ENCODE measurements at places on chromosomes 3 and 15. TPM values are rescaled to one million over a fixed set of nuclear protein-coding genes. Genes with fewer than 3 reads are reported as not detected.

DNA sequence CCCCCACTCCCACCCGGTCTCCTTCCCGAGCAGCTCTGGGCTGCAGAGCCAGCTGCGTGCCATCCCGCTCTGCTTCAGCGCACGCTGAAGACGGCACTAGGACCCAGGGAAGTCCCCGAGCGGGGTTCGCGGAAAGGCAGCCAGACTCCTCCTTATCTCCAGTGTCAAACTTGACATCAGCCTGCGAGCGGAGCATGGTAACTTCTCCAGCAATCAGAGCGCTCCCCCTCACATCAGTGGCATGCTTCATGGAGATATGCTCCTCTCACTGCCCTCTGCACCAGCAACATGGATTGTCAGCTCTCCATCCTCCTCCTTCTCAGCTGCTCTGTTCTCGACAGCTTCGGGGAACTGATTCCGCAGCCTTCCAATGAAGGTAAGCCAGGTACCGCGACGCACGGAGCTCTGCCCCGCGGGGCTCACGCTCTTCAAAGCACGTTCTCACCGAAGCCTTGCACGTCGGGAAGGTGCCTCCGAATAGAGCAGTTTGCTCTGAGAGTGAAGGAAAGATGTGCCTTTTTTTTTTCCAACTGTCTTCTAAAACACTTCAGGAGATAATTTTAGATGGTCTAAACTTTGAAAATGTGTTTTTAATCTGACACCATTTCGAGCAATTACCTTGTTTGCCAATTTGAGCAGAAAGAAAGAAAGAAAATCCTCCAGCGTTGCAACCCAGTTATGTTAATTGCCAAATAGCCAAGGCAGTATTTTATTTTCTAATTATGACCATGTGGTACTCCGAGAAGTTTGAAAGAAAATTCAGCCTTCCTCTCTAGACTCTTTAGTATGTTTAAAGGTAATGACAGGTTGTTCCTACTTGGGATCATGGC lies at the start of gene EPHA3:
Gene EPHA3, plus strand, starts transcription at position 161 of the 830 bp plus-strand sequence. Its CDS starts 128 bp downstream, at position 289.
- peak; percentile 37 for DNase-seq

Gene ZBTB47
- polyA plus RNA-seq, result not detected

Gene FAM81A
- 23.1 TPM for polyA plus RNA-seq

DNA sequence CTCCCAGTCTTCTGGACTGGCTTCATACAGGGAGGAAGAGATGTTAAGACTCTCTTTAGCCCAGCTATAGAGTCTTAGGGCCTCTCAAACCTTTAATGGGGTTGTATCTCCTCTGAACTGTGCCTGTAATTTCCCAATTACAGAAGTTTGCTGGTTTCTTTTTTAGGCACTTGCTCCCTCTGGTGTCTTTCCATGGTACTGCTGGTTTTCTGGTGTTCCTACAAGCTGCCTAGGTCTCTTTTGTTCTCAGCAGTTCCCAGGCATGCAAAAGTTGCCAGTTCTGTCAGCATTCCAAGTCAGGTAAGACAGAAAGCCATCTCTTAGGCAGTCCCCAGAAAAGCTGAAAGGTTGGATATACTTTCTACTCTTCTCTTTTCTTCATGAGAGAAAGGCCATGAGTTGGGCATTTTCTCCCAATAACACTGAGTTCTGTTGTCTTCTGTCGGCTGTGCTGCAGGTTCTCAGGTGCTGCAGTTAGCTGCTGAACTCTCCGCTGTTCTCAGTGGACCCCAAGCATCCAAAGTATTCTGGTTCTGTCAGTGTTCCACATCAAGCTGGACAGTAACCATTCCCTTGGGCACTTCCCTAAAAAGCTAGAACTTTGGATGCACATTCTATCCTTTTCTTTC lies 54.4 kb upstream of the EHHADH start:
- peak; percentile 50 for DNase-seq

Gene WDR93
- polyA plus RNA-seq, result not detected
